ENCODE measurements at places on chromosomes 3 and 15.

- no peak overlapping the region for H3K27ac ChIP-seq
- DNase-seq: no peak
- H3K27me3 ChIP-seq: no peaks in the 10 kb centered on the region
- H3K4me1 ChIP-seq: no peaks in the 10 kb centered on the region
These were observed 31.7 kb upstream of the IP6K2 start for GRCh38 chr3:48748754-48749153.

DNA sequence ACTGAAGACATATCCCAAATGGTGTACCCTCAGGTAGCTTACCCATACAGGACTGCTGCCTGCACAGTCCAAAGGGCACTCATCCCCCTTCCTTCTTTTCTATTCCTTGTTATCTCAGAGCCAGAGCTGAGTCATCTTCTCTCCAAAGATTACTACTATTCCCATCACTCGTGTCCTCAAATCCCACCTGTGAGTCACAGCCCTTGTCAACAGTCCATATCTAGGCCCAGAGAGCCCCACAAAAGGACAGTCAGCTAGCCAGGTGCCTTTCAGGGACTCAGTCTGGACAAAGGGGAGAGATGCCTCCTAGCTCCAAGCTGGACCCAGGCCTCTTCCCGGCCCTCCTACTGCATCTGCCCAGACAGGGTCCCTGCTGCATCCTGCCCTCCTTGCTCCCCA is 11.0 kb downstream of the PARP16 start:
- no peak overlapping the region for H3K4me3 ChIP-seq
- peaks cover 3% of the 10 kb centered on the region for H3K4me1 ChIP-seq
- no peak for DNase-seq
- H3K36me3 ChIP-seq: no peaks in the 10 kb centered on the region
- no peak overlapping the region for H3K27ac ChIP-seq

GRCh38 chr3:78242724-78243123 is 1202.8 kb downstream of the ROBO2 start:
- no peaks in the 10 kb centered on the region for H3K27me3 ChIP-seq
- H3K4me1 ChIP-seq: no peaks in the 10 kb centered on the region
- no peak for DNase-seq
- peaks cover 38% of the 10 kb centered on the region for H3K36me3 ChIP-seq
- no peak overlapping the region for H3K27ac ChIP-seq
- no peak overlapping the region for H3K4me3 ChIP-seq

DNA sequence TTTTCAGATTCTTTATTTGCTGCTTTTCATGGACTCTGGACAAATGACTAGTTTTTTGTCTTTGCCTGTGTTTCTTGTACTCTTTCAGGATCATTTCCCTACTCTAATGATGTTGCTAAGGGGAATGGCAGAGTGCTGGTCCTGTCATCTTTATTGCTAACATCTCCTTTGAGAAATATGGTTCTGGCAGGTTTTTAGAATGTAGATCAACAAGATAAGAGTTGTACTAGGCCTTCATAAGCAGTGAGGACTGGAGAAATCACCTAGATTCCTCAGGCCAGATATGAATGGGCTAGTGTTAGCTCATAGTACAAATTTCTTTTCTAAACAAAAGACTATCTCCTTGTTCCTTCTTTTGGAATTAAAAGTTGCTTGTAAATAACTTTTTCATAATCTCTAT is 156.0 kb downstream of the UBE2E2 start:
- H3K27me3 ChIP-seq: no peaks in the 10 kb centered on the region
- no peaks in the 10 kb centered on the region for H3K4me1 ChIP-seq
- H3K36me3 ChIP-seq: peaks cover 13% of the 10 kb centered on the region
- no peak for DNase-seq
- no peak overlapping the region for H3K4me3 ChIP-seq

DNA sequence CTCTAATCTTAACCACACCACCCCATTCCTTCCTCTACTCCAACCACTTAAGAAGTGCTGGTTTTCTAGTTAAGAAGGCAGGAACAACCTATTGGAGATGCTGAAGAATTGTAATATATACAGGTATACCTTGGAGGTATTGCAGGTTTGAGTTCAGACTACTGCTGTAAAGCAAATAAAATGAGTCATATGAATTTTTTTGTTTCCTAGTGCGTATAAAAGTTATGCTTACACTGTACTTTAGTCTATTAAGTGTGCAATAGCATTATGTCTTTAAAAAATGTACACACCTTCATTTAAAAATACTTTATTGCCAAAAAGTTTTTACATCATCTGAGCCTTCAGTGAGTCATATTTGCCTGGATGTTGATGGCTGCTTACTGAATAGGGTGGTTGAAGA is 22.5 kb downstream of the TOPAZ1 start:
- no peaks in the 10 kb centered on the region for H3K27me3 ChIP-seq
- no peaks in the 10 kb centered on the region for H3K4me1 ChIP-seq
- no peaks in the 10 kb centered on the region for H3K36me3 ChIP-seq
- H3K4me3 ChIP-seq: no peak overlapping the region

DNA sequence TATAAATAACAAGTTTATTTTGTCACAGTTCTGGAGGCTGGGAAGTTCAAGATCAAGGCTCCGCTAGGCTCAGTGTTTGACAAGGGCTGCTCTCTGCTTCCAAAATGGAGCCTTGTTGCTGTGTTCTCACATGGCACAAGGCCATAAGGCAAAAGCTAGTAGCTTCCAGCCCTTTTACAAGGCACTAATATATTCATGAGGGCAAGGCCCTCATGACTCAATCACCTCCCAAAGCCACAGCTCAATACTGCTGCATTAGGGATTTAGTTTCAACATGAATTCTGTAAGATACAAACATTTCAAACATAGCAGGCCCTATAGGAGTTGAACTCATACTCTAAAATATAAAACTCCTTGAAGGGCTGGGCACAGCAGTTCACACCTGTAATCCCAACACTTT is 30.2 kb downstream of the ZBTB11 start:
- H3K36me3 ChIP-seq: peaks cover 17% of the 10 kb centered on the region
- no peak overlapping the region for H3K4me3 ChIP-seq
- H3K27ac ChIP-seq: no peak overlapping the region
- DNase-seq: no peak

DNA sequence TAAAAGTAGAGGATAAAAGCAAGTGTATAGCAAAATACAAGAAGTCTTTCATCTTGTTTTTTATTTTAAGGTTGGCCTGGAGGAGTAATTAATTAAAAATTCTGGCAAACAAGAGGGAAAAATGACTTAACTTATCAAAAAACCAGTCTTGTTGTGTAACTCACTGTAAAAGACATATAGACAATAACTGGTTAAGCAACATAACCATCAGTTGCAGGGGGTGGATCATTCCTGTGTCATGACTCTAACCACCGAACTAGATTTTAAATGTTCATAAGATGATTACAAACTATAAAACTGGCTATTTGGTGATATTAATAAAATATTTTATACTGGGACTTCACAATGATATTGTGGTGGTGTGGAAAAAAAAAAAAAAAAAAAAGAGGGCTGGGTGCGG is 130.6 kb downstream of the STAG1 start:
- no peaks in the 10 kb centered on the region for H3K27me3 ChIP-seq
- H3K4me3 ChIP-seq: no peak overlapping the region
- DNase-seq: no peak
- peaks cover 10% of the 10 kb centered on the region for H3K36me3 ChIP-seq
- H3K4me1 ChIP-seq: peaks cover 3% of the 10 kb centered on the region
- no peak overlapping the region for H3K27ac ChIP-seq

- H3K27me3 ChIP-seq: no peaks in the 10 kb centered on the region
- H3K36me3 ChIP-seq: peaks cover 59% of the 10 kb centered on the region
- no peak for DNase-seq
These were observed 32.6 kb downstream of the TOPBP1 start for GRCh38 chr3:133629146-133629545.

DNA sequence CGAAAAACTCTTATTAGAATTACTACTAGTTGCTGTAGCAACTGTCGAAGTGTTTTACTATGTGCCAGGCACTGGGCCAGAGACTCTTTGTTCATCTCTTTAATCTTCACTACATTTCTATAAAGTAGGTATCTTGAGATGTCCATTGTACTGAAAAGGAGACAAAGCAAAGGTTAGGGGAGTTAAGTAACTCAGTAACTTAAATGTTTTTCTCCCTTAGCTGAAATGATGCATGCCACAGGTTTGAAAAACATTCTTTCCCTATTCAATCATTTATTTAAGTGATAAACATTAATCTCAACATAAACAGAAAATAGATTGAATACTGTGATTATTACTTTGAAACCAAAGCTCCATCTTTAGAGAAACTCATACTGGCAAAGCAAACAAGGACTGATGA is 776.2 kb downstream of the FHIT start:
- no peaks in the 10 kb centered on the region for H3K27me3 ChIP-seq
- no peak for DNase-seq
- H3K27ac ChIP-seq: no peak overlapping the region
- H3K4me1 ChIP-seq: 0 out of 2 replicates have a peak, but pooled peaks cover 4% of the 10 kb centered on the region
- no peak overlapping the region for H3K4me3 ChIP-seq

DNA sequence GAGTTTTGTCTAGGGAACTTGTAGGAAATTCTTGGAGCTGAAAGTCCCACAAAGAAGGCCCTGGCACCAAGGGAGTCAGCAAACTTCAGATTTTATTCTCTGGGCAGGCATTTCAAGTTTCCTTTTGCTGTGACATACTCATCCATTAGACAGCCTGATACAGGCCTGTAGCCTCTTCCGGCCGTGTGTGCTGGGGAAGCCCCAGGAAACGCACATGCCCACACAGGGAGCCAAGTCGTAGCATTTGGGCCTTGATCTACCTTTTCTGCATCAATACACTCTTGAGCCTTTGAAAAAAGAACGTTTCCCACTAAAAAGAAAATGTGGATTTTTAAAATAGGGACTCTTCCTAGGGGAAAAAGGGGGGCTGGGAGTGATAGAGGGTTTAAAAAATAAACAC is 15.0 kb downstream of the TIGIT start:
- no peak overlapping the region for H3K4me3 ChIP-seq
- H3K36me3 ChIP-seq: no peaks in the 10 kb centered on the region
- H3K27ac ChIP-seq: no peak overlapping the region
- DNase-seq: no peak

All from H9 (cell line).